ENCODE measurements at places on chromosomes 2 and 18.

DNA sequence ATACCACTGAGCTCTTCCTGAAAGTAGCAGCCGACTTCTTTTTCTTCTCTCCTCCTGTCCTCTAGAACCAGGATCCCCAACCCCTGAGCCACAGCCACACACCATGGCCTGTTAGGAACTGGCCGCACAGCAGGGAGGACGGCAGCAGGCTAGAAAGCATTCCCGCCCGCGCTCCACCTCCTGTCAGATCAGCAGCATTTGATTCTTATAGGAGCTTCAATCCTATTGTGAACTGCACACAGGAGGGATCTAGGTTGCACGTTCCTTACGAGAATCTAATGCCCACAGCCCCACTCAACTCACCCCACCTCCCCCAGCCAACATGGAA lies 179.1 kb upstream of the SH3BP4 start:
- DNase-seq = no peak

- DNase-seq = no peak
These were observed 21.4 kb downstream of the TNFRSF11A start for GRCh38 chr18:62346333-62347088.

- DNase-seq = no peak
These were observed 72.1 kb upstream of the LMAN1 start for GRCh38 chr18:59431131-59431530.

- DNase-seq = no peak
These were observed 63.4 kb downstream of the INPP4A start for GRCh38 chr2:98507891-98508708.

DNA sequence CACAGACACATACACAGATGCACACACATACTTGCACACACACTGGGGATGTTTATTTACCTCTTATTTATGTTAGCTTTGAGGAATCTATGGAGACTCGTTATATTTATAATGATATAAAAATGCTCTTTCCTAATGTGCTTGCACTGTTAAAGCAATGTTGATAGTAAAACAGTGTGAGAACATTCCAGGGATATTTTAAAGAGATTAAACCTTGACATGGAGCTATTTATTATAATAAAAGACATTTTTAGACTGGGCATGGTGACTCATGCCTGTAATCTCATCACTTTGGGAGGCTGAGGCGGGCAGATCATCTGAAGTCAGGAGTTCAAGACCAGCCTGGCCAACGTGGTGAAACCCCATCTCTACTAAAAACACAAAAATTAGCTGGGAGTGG lies 557.3 kb upstream of the ZNF804A start:
- DNase-seq = no peak

DNA sequence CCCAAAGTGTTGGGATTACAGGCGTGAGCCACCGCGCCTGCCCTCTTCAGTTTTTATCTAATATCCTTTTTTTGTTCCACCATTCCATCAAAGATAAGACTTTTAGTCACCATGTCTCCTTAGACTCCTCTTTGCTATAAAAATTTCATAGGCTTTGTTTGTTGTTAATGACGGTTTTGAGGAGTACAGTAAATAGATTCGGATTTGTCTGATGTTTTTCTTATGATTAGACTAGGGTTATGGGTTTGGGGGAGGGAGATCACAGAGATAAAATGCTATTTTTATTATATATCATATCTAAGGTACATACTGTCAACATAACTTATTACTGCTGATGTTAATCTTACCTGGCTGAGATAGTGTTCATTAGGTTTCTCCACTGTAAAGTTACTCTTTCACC lies 6.2 kb downstream of the IL36B start:
- no peak for DNase-seq

- DNase-seq = no peak
These were observed 59.9 kb upstream of the REG3A start for GRCh38 chr2:79219383-79219988.

DNA sequence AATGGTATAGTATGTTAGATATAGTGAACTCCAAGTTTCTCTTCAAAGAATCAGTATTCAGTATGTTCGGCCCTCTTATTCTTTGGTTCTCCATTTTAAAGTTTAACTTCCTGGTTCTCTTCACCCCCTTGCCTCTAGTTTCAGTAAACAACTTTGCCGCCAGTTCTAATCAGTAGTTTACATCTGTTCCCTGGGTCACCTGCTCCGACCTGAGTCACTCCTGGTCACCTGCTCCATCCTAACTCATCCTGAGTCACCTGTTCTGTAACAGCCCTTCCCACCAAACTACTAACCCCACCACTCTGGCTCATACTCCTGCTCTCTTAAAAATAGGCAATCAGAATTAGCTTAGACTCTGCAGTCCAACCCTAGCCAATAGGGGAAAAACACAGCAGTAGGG lies 23.7 kb upstream of the TEX51 start:
- no peak for DNase-seq

DNA sequence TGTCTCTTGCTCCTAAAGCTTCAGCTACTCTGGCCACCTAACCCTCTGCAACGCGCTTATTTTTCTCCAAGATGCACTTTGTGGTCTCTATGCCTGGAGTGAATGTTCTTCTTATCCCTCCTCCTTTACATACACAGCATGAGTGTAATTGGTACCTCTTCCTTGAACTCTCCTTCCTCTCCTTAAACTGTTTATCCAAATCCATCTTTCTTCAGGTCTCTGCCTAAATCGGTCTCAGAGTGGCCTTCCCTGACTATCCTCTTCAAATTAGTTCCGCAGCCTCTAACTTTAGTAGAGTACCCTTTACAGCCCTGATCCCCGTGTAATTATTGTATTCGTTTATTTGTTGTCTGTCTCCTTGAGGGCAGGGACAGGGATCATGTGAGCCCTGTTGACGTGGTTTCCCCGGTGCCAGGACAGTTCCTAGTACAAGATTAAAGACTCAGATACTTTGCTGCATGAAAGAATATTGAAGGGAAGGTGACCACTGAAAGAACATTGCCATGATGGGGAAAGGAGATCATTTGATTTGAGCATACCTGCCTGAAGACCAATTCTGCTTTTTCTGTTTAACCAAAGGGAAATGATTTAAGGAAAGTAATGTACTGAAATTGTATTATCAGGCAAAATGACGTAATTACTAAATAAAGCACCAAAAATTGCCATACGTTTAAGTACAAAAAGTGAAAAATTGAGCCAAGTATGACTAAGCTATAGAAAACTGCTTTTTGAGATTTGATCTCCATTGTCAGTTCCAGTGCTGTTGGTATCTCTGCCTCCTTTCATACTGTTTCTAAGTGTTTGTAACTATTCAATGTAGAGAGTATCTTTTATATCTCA lies 1.2 kb downstream of the CNOT9 start:
- DNase-seq = no peak

GRCh38 chr18:61833387-61833786 lies 59.4 kb downstream of the RNF152 start:
- no peak for DNase-seq

DNA sequence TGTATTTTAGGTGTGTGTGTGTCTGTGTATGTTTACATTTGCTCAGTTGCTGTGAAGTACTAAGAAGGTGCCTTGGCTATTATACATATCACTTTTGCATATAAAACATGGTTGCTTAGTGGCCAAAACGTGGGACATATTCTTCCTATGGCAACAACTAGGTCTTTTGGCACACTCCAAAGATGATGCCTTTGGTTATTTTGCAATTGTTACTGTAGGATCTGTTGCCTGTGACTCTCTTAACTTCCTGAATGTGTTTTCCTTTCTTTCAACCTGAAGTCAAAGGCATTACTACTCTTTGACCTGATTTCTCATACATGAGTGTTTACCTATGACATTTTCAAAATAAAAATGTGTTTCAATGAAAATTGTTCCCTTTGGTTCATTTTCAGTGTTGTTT lies 160.5 kb downstream of the UBE2E3 start:
- no peak for DNase-seq

DNA sequence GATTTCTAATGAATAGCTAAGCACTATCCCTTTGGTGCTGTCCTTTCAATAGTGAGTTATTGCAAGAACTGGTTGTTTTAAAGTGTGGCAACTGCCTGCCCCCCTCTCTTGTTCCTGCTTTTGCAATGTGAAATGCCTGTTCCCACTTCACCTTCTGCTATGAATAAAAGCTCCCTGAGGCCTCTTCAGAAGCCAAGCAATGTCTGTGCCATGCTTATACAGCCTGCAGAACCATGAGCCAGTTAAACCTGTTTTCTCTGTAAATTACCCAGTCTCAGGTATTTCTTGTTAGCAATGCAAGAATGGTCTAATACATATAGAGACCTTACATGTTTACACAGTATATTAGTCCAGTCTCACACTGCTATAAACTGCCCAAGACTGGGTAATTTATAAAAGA lies 15.0 kb upstream of the METTL21A start:
- no peak for DNase-seq
